ENCODE measurements at places on chromosomes 11 and 22. TPM values are rescaled to one million over a fixed set of nuclear protein-coding genes. Genes with fewer than 3 reads are reported as not detected.

SLC22A12 gene
- total RNA-seq = not detected

DNA sequence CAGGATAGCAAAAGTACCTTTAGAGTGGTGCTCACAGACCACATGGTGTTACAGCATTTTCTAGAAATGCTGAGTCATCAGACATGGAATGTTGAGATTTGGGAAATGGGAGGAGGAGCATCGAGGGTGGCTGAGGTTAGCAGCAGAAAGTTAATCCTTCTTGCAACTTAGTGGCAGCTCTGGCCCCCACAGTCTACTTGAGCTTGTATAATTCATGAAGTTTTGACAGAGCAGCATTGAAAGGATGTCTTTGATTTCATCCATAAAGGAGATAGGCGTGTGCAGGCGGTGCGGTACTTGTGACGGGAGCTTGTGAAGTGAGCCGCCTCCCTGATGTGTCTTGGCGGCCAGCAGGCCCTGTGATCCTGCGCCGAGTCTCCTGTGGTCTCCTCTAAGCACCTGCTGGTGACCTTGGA is 330.5 kb downstream of the TBC1D22A start:
- no peak for DNase-seq

- DNase-seq = no peak
Observed at GRCh38 chr11:27861706-27862430, 161.6 kb upstream of the BDNF start.

GAL3ST1 gene
- total RNA-seq = 0.57 TPM

GRCh38 chr22:19831016-19831415 is 23.7 kb downstream of the GNB1L start:
- no peak for DNase-seq

DNA sequence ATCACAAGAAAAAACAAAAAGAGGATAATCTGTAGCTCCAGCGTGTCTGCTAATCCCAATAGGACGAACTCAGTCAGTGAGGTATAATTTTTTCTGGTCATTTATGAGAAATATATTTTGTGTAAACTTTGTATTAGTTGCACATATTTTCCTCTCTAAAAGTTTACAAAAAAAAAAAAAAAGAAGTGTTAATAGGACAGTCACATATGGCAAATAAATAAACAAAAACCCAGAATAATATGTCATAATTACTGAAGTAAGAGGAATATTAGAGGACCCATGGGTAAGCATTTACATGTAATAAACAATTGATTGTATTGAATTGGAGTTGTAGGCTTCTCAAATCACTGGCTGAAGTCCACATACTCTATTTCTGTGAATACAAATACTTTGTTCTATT is at the start of gene OR5F1:
TSS of gene OR5F1 (minus strand) at position 101 of the 400 bp plus-strand sequence. CDS start at position 101, 0 bp downstream.
- no peak for DNase-seq

LDLRAD3 gene
- 1.6 TPM for total RNA-seq

DNA sequence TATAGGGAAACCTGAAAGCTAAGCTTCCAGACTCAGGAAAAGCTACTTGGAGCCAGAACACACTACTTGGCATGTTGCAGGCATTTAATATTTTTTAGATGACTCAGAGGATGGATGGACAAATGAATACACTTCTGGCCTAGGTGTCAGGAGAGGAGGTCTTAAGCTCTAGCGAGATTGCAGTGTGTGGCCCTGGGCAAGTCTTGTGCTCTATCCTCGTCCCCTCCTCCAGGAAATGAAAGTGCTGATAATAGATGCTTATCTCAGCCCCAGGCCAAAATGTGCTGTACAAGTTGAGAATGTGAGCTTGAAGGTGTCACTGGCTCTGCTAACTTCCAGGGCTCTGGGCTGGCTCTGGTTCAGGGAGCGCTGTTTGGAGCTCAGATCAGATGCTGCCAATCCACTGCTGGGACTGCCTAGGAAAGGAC is 136.3 kb downstream of the PKNOX2 start:
- DNase-seq = peak; percentile 54

DCPS gene
- 11.1 TPM for total RNA-seq

DNA sequence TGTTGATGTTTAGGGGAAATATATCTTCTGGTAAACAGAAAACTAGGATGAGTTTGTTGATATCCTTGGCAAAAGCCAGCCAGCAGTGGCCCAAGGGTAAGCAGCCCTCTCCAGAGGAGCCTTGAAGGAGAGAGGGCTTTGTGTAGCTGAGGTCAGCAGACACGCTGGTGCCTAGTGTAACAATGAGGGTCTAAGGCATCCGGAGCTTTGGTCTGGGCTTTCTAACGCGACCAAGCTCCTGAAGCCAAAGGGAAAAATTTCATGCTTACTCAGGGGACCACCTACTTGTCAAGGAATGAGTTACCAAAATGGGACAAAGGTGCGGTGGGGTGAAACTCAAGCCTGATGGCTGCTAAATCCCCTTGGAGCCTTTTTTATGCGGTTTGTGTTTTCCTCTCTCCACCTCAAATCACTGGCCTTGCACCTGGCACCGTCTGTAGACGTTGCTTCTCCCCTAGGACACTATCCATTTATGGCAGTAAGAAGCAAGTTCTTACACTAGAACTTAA is 134.9 kb downstream of the DBX1 start:
- DNase-seq = no peak

DNA sequence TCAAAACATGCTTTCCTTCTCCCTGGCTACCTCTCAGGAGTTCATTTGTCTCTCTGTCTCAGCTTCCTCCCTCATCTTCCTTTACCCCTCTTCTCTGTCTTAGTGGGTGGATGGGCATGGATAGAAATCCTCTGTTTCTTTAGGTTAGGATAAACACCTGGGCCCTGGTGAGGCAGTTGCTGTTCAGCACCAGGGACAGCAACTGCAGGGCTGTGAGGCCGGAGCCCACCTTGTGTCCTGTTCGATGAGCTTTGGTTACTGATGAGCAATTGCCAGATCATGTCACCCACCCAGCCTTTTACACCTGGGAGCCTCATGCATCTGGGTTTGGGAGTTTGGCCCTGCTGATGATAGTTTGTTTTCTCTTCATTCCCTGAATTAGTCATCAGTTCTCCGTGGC is 6.1 kb upstream of the CRYBB3 start:
- DNase-seq = no peak

DNA sequence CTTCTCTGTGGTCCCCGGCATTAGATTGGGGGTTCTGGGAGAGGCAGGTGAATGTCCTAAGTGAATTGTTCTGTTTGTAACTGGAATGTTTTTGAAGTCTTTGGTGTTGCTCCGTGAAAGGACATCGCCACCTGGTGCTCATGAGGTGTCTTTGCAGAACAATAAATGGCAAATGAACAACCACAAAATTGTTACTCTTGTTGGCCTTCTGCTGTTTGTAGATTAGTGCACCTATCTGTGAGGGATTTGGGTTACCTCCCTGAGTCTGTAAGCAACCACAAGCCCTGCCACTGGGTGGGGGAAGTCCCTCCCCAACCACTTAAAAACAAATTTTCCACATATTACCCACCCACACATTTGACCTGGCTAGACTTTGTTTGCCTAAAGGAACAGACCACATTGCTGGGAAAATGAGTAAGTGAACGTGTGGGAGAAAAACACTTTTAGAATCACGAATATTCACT is 4.7 kb downstream of the MPEG1 start:
- DNase-seq = no peak

PCSK7 gene
- total RNA-seq = 21.7 TPM

GRCh38 chr22:39132281-39132680 is 20.2 kb downstream of the CBX7 start:
- no peak for DNase-seq

DNA sequence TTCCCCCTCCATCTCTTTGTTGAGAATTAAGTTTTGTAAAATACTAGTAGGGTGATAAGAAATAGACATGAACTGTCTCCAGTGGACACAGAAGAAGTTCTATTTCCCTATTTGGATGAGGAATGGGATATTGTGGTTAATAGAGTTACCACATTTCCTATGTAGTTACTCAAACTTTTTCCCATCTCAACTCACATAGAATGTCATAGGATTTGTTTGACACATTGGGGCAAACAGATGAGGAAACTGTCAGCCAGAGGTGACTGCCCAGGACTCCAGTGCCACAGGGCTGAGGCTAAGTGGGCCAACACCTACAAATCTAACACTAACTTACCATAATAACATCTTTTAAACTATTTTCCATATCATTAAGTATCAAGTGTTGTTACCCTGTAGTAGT is 58.3 kb downstream of the CCDC83 start:
- DNase-seq = no peak

DNA sequence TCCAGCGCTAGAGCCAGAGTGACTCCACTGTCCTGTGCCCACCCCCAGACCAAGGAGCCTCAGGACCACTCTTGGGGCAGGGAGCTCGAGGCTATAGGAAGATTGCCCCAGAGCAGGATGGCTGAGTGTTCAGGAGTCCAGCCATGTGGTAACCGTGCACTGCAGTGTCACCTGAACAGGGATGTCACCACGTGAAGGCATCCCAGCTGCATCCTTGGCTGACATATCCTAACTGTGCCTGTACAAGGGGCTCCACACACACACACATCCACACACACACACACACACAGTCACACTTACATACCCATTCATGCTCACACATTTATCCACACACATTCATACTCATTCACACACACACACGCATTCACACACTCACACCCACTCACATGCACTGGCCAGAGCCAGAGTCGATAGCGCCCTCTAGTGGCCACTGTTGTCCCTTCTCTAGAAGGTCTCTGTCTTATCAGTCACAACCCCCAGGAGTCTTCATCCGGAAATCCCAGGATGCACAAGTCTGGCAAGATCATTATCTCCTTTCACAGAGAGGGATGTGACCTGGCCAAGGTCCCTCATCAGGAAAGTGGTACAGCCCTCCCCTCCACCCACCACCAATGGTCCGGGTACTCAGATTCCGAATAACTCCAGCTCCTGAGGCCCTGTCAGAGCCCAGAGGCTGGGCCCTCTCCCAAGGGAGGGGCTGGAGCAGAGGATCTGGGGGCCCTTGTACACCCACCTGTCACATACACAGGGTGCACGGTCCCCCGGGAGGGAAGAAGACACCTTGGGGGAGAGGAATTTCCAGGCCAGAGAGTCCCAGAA is 55.1 kb downstream of the IGLL5 start:
- DNase-seq = peak; percentile 46

DNA sequence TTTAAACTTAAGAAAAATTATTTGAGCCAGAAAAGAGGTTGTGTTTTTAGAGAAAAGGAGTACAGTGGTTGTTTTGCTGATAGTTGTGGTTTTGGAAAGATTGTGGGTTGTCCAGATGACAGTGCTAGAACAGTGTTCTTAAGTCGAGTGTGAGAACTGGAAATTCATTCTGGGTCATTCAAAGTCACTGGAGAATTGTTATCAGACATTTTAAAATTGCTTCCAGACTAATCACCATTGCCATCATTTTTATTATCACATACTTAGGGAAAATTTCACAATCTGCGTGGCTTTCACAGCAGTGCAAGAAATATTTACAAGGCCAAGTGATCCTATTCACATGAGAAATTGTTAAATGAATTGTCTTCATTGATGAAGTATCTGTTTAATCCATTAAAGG is 242.2 kb upstream of the DDI1 start:
- no peak for DNase-seq

GRCh38 chr11:34323601-34324000 is 34.2 kb downstream of the ABTB2 start:
- DNase-seq = no peak

DNA sequence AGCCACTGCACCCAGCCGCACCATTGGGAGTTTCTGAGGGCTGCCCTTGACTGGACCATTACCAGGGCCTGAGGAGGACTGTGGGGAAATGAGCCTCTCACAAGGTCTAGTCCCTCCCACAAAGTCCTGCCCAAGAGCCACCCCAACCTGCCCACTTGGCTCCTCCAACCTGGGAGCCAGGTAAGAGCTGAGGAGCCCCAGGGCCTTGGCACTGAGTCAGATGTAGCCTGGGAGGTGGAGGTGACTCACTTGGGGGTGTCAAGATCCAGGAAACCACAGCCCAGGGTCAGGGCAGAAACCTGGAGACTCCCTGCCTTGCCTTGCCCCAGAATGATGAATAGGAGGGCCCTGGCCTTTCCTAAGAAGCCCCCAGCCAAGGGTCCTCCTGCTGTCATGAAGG is 25.8 kb upstream of the P2RY2 start:
- DNase-seq = no peak

GRCh38 chr11:75315439-75315805 is 36.0 kb downstream of the ARRB1 start:
- no peak for DNase-seq

GRCh38 chr11:126111458-126112116 is 48.9 kb upstream of the CDON start:
- peak; percentile 65 for DNase-seq

DNA sequence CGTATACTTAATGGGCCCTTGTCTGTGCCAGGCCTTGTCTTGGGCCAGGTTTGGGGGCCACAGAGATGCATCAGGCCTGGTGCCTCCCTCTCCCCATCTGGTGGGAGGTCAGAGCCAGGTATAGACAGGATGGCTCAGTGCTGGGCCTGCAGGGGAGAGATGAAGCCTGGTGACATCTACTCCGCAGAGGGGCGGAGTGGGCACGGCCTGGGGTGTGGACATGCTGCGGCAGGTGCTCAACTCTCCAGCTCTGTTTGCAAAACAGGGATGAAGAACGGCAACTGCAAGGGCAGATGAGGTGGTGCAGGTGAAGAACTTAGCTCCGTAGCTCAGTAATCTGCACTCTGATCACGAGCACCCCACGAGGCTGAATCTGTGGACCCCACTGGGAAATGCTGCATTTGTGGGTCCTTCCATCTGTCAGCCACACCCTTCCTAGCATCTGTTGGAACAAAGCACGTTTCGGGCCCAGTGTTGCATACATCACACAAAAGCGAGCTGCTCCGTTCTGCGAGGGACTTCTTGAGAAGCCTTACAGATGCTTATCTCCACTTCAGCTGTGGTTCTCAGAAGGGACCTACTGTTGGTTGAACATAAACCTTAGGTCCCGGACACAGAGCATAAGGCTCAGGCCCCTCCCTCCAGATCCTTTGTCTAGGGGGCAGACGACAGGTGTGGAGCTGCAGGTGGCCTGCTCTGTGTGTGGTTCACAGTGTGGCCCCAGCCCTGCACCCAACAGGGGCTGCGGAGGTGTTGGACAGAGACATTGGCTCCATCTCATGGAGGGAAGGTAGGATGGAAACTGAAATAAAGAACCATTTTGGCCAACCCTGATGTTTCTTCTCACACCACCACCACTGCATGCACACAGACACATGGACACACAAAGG is 78.3 kb downstream of the LRRC32 start:
- DNase-seq = no peak

- DNase-seq = no peak
Observed at GRCh38 chr11:9263840-9264315, 1.3 kb downstream of the DENND5A start.

ROBO4 gene
- total RNA-seq = 27.6 TPM

- no peak for DNase-seq
Observed at GRCh38 chr11:73991471-73992006, 8.9 kb upstream of the UCP2 start.

GRCh38 chr22:34878171-34878570 is 187.8 kb upstream of the ISX start:
- DNase-seq = no peak

GRCh38 chr11:130778705-130779104 is 137.6 kb downstream of the SNX19 start:
- no peak for DNase-seq

- no peak for DNase-seq
Observed at GRCh38 chr11:71438650-71439049, 9.5 kb downstream of the DHCR7 start.

GRCh38 chr11:131944736-131945135 is 574.3 kb downstream of the NTM start:
- DNase-seq = no peak

DEFB131B gene
- not detected for total RNA-seq
